ENCODE measurements at places on chromosomes 13 and 19. TPM values are rescaled to one million over a fixed set of nuclear protein-coding genes. Genes with fewer than 3 reads are reported as not detected.

DNA sequence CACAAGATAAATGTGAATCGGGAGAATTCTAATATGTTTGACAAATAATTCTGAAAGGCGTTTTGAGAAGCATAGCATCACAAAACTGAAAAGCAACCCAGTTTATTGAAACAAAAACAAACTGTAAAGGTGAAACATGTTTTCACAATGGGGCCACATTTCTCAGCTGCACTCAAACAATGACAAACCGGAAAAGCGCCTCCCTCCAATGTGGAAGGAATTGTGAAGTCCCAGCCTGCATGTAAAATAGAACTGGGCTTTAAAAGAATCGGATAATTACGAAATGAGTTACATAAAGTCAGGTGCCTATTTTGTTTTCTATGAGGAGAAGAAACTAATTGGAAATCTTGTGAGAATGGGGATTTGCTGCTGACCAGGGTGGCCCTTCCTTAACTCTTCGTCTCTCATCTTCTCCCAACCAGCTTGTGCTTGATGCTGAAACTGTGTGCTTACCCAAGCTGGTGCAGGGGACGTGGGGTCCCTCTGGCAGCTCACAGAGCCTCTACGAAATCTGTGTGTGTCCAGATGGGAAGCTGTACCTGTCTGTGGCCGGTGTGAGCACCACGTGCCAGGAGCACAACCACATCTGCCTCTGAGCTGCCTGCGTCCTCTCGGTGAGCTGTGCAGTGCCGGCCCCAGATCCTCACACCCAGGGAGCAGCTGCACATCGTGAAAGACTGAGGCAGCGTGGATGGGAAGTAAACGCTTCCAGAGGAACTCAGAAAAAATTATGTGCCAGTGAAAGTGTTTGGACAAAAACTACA is 109.4 kb downstream of the SACS start:
- H3K4me3 ChIP-seq, result no peak overlapping the region
- peaks cover 39% of the 10 kb centered on the region for H3K4me1 ChIP-seq
- H3K27me3 ChIP-seq, result no peaks in the 10 kb centered on the region
- peak; percentile 41 for DNase-seq

- H3K27ac ChIP-seq, result peak overlapping the region; percentile 93
- H3K4me1 ChIP-seq, result peaks cover 44% of the 10 kb centered on the region
- peak; percentile 90 for DNase-seq
- H3K36me3 ChIP-seq, result no peaks in the 10 kb centered on the region
- peak overlapping the region; percentile 96 for H3K4me3 ChIP-seq
- H3K27me3 ChIP-seq, result no peaks in the 10 kb centered on the region
Observed at GRCh38 chr13:41060082-41060723, 1.1 kb upstream of the WBP4 start.

DNA sequence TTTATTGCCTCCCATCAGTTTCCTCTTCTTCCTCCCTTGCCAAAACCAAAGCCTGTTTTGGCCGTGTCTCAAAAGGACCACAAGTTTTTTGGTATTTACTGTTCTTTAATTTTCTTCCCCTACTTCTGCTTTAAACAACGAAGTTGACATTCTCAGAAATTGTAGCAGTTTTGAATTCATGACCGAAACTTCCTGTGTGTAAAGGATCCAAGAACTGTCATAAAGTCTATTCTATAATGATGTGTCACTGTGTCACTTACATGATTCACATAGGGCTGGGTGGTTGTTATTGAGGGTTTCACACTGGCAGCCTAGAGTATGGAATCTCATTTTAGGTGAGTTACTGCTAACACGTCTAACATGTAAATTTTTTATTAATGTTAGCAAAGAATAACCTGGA is 741.0 kb upstream of the KLHL1 start:
- DNase-seq, result no peak
- H3K27me3 ChIP-seq, result no peaks in the 10 kb centered on the region
- H3K4me3 ChIP-seq, result no peak overlapping the region
- H3K36me3 ChIP-seq, result no peaks in the 10 kb centered on the region
- no peak overlapping the region for H3K27ac ChIP-seq

DNA sequence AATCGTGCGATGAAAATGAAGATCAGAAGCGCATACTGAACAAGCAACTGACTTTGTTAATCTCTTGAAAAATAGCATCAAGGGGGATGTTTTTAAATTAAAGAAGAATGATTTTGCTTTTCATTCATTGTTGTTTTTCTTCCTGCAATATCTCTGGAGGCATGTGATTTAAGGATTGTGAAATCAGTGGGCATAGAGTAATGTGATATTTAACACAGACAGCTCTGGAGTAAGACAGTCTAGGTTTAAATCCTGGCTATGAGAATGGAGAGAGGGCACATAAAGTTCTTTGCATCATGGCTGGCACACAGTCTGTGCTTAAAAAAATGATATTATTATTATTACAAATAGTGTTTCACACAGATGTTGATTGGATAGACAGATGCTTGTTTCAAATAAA is 243.1 kb upstream of the NBEA start:
- H3K27ac ChIP-seq, result no peak overlapping the region
- H3K27me3 ChIP-seq, result no peaks in the 10 kb centered on the region
- no peak overlapping the region for H3K4me3 ChIP-seq

- H3K36me3 ChIP-seq, result no peaks in the 10 kb centered on the region
- H3K27me3 ChIP-seq, result no peaks in the 10 kb centered on the region
- H3K27ac ChIP-seq, result no peak overlapping the region
- peaks cover 12% of the 10 kb centered on the region for H3K4me1 ChIP-seq
Observed at GRCh38 chr19:38033658-38034491, 126.9 kb downstream of the SIPA1L3 start.

SHC2 gene
- total RNA-seq, result 7.5 TPM

CEACAM6 gene
- not detected for total RNA-seq
